ENCODE measurements at places on chromosomes 11 and 22. TPM values are rescaled to one million over a fixed set of nuclear protein-coding genes. Genes with fewer than 3 reads are reported as not detected.

OR10A4 gene
- not detected for total RNA-seq

FJX1 gene
- total RNA-seq: 1.2 TPM

YPEL4 gene
- not detected for total RNA-seq

SLC5A4 gene
- not detected for total RNA-seq

RIMBP3C gene
- not detected for total RNA-seq

TMPRSS13 gene
- total RNA-seq: 1.2 TPM

OR2AG2 gene
- 0.06 TPM for total RNA-seq

SPTBN2 gene
- total RNA-seq: 0.59 TPM

CRYBA4 gene
- not detected for total RNA-seq

MRGPRX4 gene
- not detected for total RNA-seq

MYBPC3 gene
- total RNA-seq: not detected

GCAT gene
- 11.7 TPM for total RNA-seq

SEPTIN5 gene
- total RNA-seq: 0.38 TPM

SELENOH gene
- total RNA-seq: 238 TPM

P2RX3 gene
- not detected for total RNA-seq

CD3G gene
- total RNA-seq: 146 TPM

SREBF2 gene
- total RNA-seq: 103 TPM

SMTNL1 gene
- not detected for total RNA-seq

PRAME gene
- total RNA-seq: not detected

BCL2L13 gene
- 37.9 TPM for total RNA-seq

TPCN2 gene
- 12.7 TPM for total RNA-seq
